ENCODE measurements at places on chromosomes 1 and 21.

DNA sequence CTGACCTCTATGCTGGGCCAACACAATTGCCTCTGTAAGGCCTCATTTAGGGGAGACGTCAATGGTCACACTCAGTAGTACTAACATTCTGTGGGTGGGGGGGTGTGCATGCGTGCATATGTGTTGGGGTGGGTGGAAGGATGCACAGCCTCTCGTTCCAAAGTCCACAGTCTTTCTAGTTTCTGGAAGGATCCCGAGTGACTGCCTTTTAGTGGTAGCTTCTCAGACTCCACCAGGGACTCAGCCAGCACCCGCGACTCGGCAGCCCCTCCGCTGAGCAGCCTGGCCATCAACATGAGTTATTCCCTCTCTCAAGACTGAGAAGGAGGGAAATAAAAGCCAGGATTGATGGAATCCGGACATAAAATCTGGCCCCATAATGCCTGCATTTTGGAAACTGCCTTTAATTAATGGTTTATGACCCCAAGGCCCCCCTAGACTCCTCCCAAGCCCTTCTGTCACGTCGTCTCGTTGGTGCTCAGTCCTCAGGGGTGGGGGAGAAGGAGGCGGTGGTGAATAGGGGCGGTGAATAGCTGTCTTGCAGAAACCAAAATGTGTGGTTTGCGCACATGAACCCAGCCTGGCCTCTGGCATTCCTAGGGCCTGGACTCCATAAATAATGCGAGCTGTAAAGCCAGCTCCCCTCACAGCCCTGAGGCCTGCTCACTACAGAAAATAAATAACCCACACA is 65.1 kb upstream of the TMEM51 start:
- DNase-seq: no peak

DNA sequence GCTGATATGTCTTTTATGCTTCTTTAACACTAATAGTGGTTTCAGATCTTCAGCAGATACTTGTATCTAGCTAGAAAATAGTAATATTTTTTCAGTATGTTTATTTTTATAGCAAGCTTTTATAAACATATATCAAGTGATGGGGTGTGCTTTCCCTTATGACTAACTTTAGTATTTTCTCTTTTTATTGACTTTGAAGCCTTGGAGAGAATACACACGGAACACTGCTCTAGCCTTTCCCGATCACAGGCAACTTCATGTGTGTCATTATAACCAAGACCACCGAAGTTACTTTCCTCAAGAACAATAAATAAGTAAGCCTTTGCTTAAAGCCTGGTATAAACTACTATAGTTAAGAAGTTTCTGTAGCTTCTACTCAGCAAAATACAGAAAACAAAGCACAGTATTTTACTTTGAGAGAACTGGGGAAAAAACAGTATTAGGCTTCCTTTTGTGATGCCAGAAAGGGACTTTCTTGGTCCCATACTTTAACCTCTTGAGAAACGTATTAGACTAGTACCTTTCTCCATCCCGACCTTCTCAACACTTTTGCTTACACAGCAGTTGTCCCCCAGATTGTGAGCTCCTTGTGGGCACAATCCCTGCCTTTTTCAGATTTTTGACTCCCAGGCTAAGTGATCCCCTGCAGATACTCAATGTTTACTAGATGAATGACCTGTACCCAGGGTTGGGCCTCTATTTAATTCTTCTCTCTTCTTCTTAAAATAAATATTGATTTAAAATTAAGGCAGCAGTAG is 3.3 kb downstream of the ADSS2 start:
- DNase-seq: no peak

DNA sequence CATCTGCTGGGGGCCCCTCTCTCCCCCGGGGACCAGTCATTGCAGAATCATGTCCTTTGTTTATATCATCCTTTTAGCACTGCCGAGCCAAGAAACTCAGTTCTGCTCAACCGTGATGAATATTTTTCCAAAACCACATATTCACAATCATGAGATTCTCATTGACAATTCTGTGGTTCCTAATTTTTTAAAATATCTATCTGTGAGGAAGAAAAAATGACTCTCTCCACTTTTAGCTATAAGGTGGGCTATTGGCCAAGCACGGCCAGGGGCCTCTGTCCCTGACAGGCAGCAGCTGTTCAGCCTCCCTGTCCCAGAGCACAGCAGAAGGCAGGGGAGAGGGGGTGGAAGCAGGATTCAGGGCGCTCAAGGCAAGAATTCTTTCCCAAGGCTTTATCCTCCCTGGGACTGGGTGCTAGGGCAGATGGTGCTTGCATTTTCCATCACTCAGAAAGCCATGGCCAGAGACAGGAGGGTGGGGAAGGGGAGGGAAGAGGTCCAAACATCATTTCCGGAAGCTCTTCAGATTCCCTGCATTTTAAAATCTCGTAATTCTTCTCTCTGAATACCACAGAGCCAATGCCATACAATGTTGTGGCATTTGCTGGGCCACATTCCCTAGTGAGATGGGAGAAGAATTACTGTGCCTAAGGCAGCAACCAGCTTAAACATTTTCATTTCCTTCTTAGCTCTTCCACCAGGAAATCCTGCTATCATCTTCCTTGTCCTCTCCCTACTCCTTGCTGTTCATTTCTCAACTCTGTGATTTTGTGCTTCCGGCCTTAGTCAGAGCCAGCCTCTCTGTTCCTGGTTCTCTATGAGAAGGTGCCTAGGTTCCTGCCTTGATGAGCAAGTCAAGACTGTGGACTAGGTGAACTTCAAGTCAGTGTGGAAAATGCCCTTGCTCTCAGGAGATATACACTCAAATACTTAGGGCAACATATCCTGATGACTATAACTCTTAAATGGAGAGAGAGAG is 60.3 kb downstream of the KCNJ6 start:
- no peak for DNase-seq

- DNase-seq: peak; percentile 85
Measured at GRCh38 chr1:168301664-168302320, 21.1 kb downstream of the TBX19 start.

DNA sequence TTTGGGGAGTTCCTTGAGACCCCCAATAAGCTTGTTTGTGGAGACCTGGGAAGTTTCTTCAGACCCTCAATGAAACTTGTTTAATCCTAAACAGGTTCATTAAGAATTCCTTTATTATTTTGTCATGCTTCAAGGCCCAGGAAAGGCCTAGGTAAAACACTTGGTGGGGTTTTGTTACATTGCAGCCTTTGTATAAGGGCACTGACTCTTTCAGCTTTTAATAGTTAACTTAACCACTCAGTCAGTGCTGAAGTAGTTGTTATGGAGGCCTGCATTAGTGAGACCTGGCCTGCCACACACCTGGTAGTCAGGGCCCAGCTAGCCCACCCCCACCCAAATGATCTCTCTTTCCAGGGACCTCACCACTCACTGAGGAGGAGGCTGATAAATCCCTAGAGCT is 103.7 kb downstream of the FCRL5 start:
- DNase-seq: no peak

- DNase-seq: no peak
Measured at GRCh38 chr1:20276485-20277159, 14.1 kb upstream of the VWA5B1 start.

- DNase-seq: no peak
Measured at GRCh38 chr21:27206368-27206982, 239.6 kb upstream of the ADAMTS5 start.

DNA sequence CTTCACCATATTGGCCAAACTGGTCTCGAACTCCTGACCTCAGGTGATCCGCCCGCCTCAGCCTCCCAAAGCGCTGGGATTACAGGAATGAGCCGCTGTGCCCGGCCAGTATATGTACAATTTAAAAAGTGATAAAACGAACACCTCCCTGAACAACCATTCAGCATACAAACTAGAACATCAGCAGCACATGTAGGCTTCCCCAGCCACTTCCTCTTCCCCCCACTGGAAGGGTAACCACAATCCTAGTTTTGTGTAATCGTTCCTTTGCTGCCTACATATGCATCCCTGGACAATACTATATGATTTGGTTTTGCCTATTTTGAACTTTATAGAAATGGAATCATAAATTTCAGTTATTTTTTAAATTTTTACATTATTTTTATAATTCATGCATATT is 60.4 kb downstream of the DESI2 start:
- DNase-seq: no peak

- no peak for DNase-seq
Measured at GRCh38 chr1:39352881-39353280, 138.6 kb upstream of the BMP8A start.

GRCh38 chr21:41877901-41878830 is 978 bp downstream of the PRDM15 start:
- peak; percentile 29 for DNase-seq

GRCh38 chr1:8083739-8084484 is 57.8 kb upstream of the ERRFI1 start:
- DNase-seq: no peak

GRCh38 chr21:44357064-44357837 is 3.8 kb downstream of the TRPM2 start:
- no peak for DNase-seq

GRCh38 chr1:22237433-22238093 is 94.7 kb upstream of the WNT4 start:
- no peak for DNase-seq

DNA sequence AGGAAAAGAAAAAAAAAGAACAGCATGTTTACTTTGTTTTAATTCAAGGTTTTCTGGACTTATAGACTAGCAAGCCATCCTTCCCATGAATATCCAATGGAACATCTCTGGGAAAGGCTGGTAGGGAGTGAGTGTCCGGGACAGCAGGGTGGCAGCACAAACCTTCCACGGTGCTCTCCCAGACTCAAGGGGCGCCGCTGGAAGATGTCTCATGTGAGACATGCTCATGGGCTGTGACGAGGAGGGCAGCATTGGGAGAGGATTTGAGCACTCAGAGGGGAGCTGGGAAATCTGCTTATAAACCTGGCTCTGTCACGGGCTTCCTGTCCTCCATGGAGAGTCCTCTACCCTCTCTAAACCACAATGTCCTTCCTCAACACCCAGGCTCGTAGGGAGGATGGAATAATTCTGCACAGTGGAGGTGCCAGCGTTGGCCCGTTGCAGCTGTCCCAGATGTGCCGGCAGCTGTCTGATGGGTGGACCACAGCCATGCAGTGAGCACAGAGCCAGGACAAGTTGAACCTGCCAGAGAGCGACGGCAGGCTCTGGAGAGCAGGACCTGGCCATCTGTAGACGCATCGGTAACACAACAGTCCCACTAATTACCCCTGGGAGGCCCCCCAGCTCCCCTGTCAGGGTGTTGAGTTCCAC is 100.1 kb upstream of the IGSF21 start:
- DNase-seq: no peak

Data from COLO829 (cell line).